ENCODE measurements at places on chromosomes 16 and 17.

DNA sequence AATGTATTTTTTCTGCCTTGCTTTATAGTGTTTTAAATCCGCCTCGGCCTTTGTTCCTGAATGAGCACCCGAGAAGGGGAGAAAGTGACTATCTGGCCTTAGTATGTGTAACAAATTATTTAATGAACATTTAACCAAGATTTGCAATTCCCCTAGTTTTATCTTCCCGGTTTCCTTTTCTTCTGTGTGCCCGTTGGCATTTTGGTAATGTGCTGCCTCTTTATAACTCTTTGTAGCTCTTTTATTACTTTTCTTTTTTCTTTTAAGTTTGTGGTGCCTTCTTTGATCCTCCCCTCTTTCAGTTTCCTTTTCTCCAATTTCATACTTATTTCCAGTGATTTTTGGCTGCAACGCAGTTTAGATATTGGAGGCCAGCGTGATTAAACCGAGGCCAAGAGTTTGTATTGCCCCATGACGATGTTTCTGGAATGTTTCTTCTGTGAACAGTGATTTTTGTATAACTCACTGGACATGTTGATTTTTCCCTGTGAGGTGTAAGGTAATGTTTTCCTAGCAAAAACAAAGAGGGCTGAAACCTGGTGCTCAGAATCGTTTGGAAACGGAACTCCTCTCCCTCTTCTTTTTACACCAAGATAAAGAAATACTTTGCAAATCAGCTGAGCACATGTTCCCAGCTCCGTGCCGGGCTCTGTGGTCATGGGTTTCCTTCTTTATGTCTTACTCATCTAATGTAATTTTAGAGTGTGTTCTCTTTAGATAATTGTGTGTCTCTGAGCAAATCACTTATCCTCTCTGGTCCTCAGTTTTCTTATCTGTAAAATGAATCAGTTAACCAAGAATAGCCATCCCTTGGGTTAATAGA is 344.3 kb downstream of the WWOX start:
- DNase-seq, result no peak

- no peak for DNase-seq
These were observed 7.5 kb downstream of the ZSCAN10 start for GRCh38 chr16:3091551-3091950.

DNA sequence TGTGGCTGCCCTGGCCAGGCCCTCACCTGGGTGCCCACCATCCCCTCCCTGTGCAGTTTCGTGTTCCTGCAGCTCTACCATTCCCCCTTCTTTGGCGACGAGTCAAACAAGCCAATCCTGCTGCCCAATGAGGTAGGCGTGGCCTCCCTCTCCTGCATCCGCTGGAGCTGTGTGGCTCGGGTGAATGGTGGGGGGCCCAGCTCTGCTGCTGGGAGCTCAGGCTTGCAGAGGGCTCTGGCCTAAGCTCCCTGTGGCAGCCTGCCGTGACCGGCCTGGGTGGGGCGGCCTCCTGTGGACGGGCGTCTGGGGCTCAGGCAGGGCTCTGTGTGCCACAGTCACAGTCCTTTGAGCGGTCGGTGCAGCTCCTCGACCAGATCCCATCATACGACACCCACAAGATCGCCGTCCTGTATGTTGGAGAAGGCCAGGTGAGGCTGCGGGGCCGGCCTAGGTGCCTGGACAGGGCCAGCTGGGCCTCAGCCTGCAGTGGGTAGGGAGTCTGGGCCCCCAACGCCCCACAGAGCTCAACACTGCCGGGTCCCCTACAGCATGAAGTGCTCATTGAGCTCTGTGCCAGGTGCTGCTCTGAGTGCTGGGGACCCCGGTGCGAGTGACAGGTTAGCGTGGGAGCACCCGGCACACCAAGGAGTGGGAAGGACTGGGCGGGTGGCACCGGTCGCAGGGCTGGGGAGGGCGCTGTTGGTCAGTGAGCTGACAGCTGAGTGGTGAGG is 37.3 kb downstream of the TSC2 start:
- no peak for DNase-seq

GRCh38 chr17:8064561-8065019 is 22.9 kb downstream of the ALOX12B start:
- DNase-seq, result no peak

GRCh38 chr17:65994679-65995078 is 197.3 kb downstream of the CEP112 start:
- no peak for DNase-seq

GRCh38 chr17:49362723-49363117 is 670 bp upstream of the ZNF652 start:
- DNase-seq, result peak; percentile 3

DNA sequence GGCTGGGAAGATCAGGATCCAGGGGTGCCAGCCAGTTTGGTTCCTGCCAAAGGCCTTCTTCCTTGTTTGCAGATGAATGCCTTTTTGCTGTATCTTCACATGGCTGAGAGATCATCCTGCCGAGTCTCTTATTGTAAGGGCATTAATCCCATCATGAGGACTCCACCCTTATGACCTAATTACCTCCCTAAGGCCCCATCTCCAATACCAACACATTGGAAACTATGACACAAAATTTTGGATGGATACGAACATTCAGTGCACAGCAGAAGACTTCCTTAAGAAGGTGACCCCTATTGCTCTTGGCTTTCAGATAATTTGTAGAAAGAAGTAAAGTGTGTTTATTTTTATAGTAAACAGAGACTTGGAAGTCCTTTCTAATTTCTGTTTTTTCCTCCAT is 1164.7 kb upstream of the CDH8 start:
- no peak for DNase-seq

DNA sequence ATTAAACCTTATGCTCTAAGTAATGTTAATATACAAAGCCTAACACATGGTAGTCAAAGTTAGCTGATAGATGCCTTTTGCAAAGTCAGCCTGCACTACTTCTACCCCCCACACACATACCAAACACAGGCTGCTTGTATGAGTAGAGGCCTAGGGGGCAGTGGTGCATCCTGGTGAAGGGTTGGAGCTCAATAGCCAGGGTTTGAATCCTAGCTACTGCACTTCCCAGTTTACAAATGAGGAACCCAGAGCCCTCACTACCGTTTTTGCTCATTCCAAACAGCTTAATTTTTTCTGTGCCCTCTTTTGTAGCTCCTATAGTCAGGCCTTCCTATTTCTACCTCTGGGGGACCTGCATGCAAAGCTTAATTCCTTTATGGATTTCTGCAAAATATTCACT is 18.9 kb upstream of the HYDIN start:
- DNase-seq, result no peak

Data from DMS153 (cell line).